Stimulated activated CD8-positive, alpha-beta memory T cell treated with anti-CD3 and anti-CD28 coated beads, Interleukin-4, amount 100 ng/mL, for 1 hour (primary cell): ENCODE measurements at places on chromosomes 4 and X.

GRCh38 chrX:6465756-6466155, 69.2 kb downstream of the VCX3A start:
- DNase-seq: no peak

DNA sequence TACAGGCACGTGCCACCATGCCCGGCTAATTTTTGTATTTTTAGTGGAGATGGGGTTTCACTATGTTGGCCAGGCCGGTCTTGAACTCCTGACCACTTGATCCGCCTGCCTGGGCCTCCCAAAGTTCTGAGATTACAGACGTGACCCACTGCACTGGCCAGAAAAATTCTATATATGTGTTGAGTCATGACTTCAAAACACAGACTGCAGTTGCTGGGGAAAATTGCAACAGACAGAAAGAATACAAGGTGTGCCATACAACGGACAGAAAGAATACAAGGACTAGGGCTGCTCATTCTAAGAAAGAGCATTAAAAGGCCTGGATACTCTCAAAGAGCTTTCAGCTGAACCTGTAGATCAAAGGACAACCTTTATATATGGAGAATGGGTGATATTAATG, 109.6 kb upstream of the ACSL4 start:
- DNase-seq: no peak

DNA sequence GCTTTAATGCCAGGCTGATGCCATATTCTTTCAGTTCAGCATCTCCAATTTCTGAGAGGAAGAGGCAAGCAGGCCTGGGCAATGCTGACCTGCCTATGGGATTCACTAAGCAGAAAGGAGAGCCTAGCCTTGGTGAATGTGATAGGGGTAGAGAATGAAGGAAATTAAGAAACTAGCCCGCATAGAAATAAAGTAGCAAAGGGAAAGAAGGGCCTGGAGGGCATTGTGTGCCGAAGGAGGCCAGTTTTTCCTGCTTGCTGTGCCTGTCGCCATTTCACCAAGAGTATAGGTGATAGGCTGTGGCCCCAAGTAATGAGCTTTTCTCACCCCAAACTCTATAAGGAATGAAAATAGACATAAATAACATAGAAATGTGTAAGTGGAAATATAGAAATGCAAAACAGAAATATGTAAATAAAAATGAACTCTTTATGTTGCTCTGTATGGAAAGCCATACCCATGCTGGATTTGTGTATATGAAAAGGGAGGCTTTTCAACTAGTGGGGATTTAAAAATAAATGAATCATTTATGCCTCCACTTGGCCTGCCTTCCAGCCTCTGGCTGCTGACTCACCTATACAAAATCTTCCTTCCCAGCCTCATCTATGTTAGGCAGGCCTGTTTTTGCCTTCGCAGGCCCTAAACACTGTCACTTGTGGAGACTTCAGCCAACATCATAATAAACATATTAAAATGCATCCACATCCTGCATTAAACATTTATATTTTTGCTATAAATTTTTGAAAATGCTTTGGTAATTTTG, 5.1 kb upstream of the OCRL start:
- DNase-seq: no peak

DNA sequence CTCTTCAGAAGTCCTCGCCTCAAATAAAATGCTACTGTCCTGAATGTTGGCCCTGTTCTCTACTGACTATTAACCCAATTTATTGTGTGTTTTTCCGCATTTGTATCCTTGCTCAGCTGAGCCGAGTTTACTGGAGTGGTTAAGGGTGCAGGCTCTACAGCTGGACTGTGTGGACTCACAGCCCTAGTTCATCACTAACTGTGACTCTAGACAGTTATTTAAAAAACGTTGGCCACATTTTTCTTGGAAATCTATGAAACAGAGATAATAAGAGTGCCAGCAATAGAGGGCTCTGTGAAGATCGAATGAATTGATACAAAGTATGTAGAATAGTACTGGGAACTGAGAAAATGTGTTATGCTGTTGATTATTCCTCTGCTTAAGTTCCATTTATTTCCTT, 2.9 kb upstream of the GUF1 start:
- no peak for DNase-seq

- DNase-seq: no peak
These were observed 374.7 kb upstream of the FGF13 start for GRCh38 chrX:139086246-139086645.

DNA sequence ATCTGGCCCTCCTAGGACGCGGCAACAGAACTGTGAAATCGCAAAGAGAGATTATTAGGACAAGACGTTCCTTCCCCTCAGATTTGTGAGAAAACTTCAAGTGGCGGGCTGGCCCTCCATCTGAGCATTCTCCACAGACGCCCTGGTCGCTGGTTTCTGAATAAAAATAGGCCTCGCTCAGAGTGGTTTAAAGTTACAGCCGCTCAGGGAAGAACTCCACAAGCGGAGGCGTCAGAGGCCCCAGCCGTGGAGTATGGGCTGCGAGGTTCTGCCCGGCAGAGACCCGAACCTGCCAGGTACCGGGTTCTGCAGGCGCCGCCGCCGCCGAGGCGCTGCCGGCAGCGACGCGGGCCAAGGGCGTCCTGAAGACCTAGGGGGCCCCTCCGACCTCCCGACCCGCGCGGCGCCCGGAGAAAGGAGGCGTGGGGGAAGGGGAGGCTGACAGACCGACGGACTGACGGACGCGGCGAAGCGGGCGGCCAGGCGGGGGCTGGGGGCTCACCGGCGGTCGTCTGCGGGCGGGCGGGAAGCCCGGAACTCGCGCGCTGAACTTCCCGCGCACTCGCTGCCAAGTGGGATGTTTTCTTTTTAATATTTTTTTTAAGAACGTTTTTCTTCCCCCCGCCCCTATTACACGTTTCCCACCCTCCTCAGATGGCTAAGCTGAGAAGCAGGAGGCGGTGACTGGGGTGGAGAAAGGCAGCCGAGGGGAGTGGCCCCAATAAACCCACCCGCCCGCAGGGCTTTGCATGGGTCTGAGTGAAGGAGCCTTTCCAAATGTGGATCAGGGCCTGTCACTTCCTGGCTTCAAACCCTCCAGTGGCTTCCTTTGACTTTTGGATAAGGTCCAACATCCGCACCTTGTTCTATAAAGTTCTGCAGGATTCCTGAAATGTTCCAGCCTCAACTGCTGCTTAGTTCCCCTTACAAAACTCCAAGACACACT, at the start of gene PABPC4L:
Gene PABPC4L, minus strand, starts transcription at position 574 of the 946 bp plus-strand sequence. CDS start 770 bp downstream, outside the sequence.
- DNase-seq: no peak
